ENCODE measurements at places on chromosomes 3 and 15. TPM values are rescaled to one million over a fixed set of nuclear protein-coding genes. Genes with fewer than 3 reads are reported as not detected.

DNA sequence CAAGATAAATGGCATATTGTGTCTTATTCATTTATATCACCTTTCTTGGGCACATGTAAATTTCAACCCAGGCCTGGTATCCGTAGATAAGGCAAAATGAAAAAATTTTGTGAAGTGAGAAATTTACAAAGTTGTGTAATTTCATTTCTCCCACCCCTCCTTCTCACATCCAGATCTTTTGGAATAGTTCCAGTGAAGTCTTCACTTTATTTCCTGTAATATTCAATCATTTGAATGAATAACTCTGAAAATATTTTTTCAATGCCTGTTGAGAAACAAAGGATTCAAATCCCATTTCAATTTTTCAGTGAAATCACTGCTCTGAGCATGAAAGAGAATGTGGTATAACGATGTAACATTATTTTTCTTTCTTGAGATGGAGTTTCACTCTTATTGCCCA lies 53.4 kb downstream of the BTLA start:
- DNase-seq: no peak
- H3K36me3 ChIP-seq: no peaks in the 10 kb centered on the region
- no peaks in the 10 kb centered on the region for H3K4me1 ChIP-seq
- no peaks in the 10 kb centered on the region for H3K27me3 ChIP-seq
- H3K4me3 ChIP-seq: no peak overlapping the region
- H3K27ac ChIP-seq: no peak overlapping the region

DNA sequence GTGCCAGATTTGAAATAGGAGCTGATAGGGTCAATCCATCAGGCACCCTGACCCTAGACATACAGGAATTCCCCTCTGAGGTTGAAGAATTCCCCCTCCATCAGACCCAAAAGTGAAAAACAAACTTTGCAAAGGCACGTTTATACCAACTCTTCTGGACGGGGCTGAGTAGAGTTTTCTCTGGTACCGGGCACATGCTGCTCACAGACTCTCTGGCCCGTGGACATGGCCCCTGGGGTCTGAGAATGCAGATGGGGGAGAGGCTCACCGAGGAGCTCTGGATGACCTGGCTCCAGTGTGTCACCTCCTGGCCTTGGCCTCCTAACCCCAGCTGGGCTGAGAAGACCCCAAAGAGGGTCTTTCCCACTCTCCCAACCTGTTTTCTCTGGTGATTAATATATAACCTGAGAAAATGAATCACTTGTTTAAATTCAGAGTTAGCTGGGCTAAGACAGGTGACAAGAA lies 11.2 kb upstream of the LIPC start:
- H3K27me3 ChIP-seq: no peaks in the 10 kb centered on the region
- H3K4me1 ChIP-seq: no peaks in the 10 kb centered on the region
- no peaks in the 10 kb centered on the region for H3K36me3 ChIP-seq
- H3K27ac ChIP-seq: no peak overlapping the region

GRCh38 chr3:24763393-24763792 lies 268.7 kb upstream of the THRB start:
- no peaks in the 10 kb centered on the region for H3K4me1 ChIP-seq
- no peak overlapping the region for H3K4me3 ChIP-seq
- H3K27me3 ChIP-seq: no peaks in the 10 kb centered on the region
- no peak for DNase-seq
- H3K27ac ChIP-seq: no peak overlapping the region

DNA sequence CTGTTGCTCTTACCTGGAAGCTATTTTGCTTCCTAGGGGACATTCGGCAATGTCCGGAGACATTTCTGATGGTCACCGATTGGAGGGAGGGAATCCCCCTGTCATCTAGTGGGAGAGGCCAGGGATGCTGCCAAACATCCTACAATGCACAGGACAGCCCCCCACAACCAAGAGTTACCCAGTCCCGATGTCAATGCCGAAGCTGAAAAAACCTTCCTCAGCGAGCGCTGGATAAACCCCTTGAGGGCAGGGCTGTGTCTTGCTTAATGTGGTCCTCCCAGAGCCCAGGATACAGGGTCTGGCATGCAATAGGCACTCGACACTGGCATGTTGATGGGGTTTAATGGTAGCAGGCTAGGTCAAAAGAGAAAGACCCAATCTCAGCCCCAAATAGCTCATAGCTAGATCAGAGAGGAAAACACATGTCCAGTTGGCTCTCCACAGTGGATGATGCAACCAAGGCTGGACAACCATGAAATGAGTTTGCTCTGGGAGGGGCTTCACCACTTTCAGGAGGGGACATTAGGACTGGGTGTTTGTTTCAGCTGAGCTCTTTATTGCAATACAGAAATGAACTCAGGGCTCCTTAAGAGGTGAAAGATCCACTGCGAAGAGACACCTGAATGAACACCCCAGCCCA lies 16.5 kb upstream of the PAQR5 start:
- no peaks in the 10 kb centered on the region for H3K4me1 ChIP-seq
- DNase-seq: no peak
- H3K27ac ChIP-seq: no peak overlapping the region
- no peak overlapping the region for H3K4me3 ChIP-seq

DNA sequence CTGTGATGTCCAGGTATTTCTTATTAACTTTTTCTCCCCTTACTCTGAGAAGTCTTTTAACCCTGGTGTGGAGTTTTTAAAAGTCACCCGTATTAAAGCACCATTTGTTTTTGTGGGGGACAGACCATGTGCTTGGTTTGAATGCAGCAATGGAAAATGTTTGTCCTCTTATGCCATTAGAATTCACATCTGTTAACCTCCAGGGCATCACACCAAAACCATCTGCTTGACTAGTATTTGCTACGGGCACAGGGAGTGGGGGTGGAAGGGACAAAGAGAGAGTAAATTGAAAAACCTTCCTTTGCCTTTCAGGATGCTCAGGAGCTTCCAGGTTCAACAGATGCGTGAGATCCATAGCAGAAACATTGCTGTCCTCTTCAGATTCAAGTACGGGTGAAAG lies 61.4 kb upstream of the GOLGA8B start:
- no peak overlapping the region for H3K4me3 ChIP-seq
- no peaks in the 10 kb centered on the region for H3K4me1 ChIP-seq
- no peaks in the 10 kb centered on the region for H3K27me3 ChIP-seq

The IGDCC3 gene
- total RNA-seq: not detected

DNA sequence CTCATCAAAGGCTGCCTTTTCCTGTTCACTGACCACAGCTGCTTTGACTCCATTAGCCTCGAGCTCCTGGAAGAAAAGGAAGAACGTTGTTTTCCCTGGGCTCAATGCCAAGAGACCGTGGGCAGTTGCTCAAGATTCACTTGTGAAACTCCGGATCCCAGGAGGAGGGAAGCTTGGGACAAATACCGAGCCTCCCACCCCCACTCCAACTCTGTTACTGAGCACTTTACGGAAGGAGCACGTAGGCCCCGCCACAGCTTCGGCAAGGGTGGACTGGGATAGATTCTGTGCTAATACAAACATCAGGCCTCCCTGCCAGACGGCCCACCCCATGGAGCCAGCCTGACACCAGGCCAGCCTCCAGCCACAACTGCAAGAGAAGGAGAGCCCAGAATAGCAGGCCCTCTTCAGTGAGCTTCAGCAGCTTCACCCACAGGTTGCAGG lies 10.8 kb upstream of the FANCD2 start:
- peak overlapping the region; percentile 42 for H3K4me3 ChIP-seq
- H3K36me3 ChIP-seq: peaks cover 19% of the 10 kb centered on the region
- no peaks in the 10 kb centered on the region for H3K27me3 ChIP-seq
- H3K27ac ChIP-seq: peak overlapping the region; percentile 81

The GOLGA6L4 gene
- not detected for total RNA-seq
